ENCODE measurements at places on chromosomes 4 and X.
A peak's percentile ranks its signal among the peaks of the same experiment; 100 is the strongest.

DNA sequence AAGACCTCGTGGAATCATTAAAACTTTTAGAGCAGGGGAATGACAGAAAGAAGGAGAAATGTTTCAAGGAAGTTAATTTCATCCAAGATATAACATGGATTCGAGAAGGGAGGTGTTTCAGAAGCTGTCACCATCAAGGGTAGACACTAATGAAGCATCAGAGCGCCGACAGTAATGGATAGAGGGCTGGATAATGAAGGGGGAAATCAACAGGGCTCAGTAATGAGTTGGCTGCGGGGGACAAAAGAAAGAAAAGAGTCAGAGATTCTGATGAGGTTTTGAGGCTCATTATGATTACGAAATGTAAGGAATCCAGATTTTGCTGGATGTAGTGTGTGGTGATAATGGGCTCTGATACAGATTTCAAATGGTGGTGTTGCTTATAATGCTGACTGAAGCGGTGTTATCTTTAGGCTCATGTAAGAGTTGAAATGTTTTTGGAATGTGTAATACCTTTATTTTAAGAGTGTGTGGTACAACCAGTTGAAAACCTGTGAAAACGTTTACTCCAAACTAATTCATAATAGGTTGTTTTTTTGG, 39.3 kb upstream of the TENM3 start:
- no peak for DNase-seq

- no peak for DNase-seq
Measured at GRCh38 chr4:37132975-37133360, 111.6 kb upstream of the NWD2 start.

GRCh38 chrX:9340598-9341290, 124.1 kb upstream of the TBL1X start:
- DNase-seq: peak; percentile 25

DNA sequence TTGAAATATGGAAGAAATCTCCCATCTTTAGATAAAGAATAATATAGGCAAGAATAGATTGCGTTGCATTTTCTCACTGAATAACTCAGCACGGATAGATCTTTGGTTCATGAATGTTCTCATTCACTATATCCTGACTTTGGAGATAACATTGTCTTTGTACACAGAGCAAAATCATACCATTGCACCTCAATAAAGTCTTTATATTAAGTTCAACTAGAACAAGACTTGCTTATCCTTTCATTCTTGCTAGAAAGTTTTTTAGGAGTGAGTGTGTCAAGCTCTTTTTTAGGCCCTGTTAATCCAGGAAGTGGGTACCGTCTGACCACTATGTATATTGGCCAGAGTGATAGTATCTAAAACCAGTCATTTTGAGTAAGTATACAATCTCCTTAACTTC, 658.7 kb downstream of the FSTL5 start:
- DNase-seq: no peak

GRCh38 chr4:19879330-19879729, 372.4 kb upstream of the SLIT2 start:
- no peak for DNase-seq

- peak; percentile 74 for DNase-seq
Measured at GRCh38 chrX:9885150-9885549, 82.0 kb upstream of the CLDN34 start.

- DNase-seq: no peak
Measured at GRCh38 chrX:49137492-49137891, 14.0 kb upstream of the GPKOW start.

- no peak for DNase-seq
Measured at GRCh38 chrX:72382202-72382595, 76.5 kb upstream of the CITED1 start.

DNA sequence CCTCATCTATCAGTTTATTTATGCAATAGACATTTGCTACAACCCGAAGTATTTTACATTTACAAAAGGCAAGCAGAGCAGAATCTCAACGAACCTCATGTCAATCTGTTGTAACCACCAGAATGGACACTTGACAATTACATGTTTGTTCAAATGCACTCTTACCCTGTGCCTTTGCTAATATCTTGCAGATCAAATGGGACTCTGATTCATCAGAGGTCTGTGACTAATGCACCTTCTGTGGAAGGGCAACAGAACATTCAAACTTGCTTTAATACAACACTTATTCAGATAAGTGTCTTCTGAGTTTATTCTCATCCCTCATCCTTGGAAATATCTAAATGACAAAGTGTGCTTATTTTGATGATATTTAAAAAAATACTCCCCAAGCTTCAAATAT, 644.7 kb upstream of the PCDH10 start:
- DNase-seq: peak; percentile 51

DNA sequence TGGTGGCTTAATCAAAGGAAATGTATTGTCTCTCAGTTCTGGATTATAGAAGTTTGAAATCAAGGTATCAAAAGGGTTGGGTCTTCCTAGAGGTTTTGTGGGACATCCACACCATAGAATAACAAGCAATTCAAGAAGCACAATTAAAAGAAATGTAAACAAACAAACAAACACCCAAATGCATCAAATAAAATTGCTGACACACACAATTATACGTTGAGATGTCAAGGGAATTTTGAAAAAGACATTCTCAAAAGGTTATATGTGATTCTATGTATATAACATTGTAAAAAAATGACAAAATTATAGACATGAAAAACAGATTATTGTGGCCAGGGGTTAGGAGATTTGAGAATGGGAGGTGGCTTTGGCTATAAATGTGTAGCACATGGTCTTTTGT, 250.7 kb upstream of the AGA start:
- DNase-seq: no peak

- peak; percentile 27 for DNase-seq
Measured at GRCh38 chrX:69107231-69107739, 58.0 kb downstream of the PJA1 start.

DNA sequence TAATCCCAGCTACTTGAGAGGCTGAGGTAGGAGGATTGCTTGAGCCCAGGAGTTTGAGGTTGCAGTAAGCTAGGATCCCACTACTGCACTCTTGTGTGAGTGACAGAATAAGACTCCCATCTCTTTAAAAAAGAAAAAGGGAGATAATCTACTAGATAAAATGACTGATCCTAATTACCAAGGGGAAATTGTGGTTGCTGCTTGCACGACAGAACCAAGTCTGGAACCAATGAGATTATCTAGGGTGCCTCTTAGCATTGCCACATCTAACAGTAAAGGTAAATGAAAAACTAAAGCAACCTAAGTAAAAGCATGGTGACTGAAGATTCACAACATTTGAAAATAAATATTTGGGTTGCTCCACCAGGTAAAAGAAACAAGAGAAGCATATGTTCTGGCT, 185.1 kb downstream of the PDHA2 start:
- DNase-seq: no peak

DNA sequence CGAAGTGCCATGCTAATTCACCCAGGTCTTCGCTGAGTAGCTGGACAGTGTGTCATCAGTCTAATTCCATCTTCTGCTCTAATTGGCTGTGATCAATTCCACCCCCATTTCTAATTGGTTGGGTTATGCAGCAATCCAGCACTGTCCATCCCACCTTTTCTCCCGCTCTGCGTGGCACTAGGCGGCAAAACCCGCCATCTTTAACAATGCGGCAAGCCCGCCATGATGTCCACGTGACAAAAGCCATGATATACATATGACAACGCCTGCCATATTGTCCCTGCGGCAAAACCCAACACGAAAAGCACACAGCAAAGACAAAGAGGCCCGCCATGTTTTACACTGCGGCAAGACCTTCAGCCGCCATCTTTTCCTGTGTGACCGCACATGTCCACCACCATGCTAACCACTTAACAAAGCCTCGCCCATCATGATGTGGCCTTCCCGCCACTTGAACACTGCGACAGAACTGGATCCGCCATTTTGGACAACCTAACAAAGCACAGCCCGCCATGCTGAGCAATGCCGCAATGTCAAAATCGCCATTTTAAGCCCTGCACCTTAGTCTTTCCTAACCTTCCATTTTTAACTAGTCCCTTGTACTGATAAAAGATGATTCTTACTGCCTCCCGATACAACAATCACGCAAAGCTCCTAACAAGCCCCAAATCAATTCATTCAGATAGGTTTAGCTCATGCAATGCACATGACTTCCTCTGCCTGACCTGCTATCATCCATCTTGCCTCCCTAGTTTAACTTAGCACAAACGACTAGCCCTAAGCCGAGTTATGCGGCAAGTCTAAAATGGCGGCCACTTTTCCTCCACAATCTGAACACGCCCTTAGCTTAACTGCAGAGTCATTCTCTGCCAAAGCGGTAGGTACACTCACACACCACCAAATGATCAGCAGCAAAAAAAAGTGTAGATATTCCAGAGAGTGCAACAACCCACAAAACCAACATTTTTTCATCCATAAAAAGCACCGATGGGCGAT, 288.3 kb downstream of the CHIC1 start:
- no peak for DNase-seq

GRCh38 chr4:74344031-74344430, 20.9 kb upstream of the EREG start:
- no peak for DNase-seq

- DNase-seq: no peak
Measured at GRCh38 chr4:185909972-185910371, 98.0 kb upstream of the SORBS2 start.

DNA sequence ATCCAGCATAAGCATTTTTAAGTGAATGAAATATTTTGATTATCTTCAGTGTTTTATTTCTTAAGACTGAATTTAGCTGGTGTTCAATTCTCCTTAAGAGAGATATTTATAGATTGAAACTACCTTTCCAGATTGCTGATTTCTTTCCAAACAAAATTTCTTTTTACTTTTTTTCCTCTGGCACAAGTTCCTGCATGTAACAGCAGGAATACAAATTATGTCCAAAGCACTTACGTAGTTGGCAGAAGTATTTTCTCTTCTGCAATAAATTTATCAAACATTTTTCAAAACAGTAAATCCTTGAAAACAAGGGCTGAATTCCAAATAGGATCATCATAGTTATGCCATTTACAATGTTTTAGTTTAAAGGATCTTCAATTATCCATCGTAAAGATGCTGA, 412.6 kb downstream of the IQCM start:
- no peak for DNase-seq

DNA sequence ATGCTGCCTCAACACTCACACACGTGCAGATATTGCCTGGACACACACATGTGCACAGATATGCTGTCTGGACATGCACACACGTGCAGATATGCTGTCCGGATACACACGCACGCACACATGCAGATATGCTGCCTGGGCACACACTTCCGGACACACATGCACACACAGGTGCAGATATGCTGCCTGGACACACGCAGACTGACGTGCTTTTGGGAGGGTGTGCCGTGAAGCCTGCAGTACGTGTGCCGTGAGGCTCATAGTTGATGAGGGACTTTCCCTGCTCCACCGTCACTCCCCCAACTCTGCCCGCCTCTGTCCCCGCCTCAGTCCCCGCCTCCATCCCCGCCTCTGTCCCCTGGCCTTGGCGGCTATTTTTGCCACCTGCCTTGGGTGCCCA, 14.7 kb downstream of the FGFRL1 start:
- DNase-seq: peak; percentile 19

GRCh38 chrX:149462849-149463248, 42.3 kb downstream of the IDS start:
- DNase-seq: no peak

DNA sequence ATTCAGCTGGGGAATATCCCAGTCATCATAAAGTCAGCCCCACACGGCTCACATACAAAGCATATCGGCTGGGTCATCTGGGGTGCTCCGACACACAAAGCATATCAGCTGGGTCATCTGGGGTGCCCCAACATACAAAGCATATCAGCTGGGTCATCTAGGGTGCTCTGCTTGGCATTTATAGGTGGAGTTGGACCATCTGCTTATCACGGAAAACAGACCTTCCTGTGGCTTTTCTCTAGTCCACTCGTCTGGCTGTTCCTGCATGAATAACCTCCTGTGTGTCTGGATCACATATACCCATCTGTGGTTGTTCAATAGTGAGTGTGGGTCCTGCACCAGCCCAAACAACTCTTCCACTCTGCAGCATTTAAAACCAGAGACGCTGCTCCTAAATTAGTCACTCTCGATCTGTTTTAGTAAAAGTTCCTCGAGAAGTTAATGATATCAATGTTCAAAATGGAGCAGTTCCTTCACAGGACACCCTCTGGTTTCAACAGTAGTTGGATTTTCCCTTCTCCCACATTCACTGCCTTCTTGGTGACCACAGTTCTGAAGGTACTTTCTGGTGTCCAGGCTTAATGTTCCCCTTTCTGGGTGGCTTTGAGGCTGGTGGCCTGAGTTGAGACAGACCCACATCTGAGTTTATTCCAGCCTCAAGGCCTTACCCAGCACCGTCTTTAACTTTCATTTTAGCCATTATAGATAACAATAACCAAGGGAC, 70.0 kb upstream of the FRG1 start:
- no peak for DNase-seq

- DNase-seq: no peak
Measured at GRCh38 chr4:6957148-6957520, 47.5 kb downstream of the TBC1D14 start.

GRCh38 chr4:47824840-47825239, 13.0 kb downstream of the CORIN start:
- DNase-seq: no peak

DNA sequence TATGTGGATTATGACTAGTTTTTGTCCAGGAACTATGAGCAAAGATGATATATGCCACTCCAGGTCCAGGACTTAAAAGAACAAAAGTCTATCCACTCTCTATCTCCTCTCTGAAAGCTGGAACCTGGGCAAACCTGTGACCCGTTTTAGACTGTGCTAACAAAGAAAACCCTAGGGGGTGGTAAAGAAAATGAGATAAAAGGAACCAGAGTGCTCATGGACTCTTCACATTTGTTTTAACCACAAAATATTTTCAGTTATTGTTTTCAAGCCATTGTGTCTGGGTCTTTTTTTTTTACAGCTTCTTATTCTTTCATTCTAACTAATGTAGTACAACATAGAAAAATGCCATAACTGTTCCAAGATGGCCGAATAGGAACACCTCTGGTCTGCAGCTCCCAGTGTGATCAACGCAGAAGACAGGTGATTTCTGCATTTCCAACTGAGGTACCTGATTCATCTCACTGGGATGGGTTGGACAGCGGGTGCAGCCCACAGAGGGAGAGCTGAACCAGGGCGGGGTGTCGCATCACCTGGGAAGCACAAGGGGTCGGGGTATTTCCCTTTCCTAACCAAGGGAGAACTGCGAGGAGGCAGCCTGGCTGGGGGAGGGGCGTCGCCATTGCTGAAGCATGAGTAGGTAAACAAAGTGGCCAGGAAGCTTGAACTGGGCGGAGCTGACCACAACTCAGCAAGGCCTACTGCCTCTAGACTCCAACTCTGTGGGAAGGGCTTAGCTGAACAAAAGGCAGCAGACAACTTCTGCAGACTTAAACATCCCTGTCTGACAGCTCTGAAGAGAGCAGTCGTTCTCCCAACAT, 45.1 kb downstream of the CHM start:
- DNase-seq: peak; percentile 74

DNA sequence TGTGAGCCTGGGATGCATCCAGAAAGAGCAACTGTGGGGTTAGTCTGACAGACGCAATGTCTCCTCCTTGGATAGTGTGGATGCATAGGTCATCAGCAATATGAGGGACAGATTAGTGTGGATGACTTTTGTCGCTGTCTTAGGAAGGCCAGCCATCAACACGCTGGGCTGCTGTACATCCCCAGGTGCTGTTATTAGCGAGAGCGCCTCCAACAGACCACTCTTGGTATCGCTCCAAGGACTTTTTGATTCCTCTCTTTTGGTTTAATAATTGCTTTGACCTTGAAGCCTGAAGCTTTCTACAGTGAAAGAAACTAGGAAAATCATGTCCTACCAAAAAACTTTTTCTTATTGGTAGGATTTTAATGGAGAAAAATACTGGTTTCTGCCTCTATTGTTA, 76.7 kb downstream of the TMEM131L start:
- no peak for DNase-seq

GRCh38 chr4:119050527-119051090, 85.0 kb upstream of the MYOZ2 start:
- peak; percentile 22 for DNase-seq

Data from PC-3 (cell line).